Stimulated activated naive CD4-positive, alpha-beta T cell treated with Interleukin-2 at 50 U/mL for 16 hours (primary cell): ENCODE measurements at places on chromosomes 7 and 10.

GRCh38 chr7:139511315-139511714 lies 12.2 kb upstream of the CLEC2L start:
- no peak for DNase-seq

DNA sequence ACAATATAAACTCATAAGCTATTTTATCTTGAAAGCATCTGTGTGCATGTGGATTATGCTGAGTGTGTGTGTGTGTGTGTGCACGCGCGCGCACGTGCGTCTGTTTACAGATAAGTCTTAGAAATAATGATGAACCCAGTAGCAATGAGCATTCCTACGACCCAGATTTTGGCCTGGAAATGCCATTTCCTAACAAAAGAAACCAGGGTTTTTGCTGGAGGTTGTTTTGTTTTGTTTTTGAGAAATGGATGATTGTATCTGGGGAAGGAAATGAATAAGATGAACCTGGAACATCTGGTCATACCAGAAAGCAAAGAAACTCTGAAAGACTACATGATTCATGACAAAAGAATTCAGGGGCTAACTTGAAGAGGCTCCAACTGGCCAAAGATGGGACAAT lies 22.1 kb upstream of the LMOD2 start:
- DNase-seq, result no peak

GRCh38 chr10:30980951-30981616 lies 50.6 kb downstream of the ZNF438 start:
- DNase-seq, result no peak

DNA sequence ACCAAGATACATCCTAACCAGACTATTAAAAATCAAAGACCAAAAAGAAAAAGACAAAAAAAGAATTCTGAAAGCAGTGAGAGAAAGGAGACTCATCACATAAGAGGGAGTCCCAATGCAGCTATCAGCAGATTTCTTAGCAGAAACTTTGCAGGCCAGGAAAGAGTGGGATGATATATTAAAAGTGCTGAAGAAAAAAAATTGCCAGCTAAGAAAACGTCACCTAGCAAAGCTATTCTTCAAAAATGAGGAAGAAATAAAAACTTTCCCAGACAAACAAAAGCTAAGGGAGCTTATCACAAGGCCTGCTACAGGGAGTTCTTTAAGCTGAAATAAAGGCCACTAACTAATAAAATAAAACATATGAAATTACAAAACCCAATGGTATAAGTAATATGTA lies 40.5 kb upstream of the CDK6 start:
- no peak for DNase-seq

DNA sequence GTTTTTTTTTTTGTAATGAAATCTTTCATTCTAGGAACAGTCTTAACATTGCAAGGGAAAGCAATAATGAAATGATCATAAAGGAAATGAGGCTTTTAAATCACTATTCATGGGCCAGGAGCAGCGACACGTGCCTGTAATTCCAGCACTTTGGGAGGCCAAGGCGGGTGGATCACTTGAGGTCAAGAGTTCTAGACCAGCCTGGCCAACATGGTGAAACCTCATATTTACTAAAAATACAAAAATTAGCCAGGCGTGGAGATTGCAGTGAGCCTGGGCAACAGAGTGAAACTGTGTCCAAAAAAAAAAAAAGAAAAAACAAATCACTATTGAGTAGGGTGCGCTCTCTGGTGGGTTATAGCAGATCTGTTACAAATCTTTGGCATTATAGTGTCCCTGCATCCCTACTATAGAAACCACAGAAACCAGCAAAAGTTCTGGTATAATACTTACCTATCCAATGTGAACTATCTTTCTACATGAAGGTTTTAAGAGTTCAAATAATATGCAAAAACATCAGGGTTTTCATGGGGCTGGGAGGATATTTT lies 72.1 kb downstream of the GLI3 start:
- DNase-seq, result no peak

DNA sequence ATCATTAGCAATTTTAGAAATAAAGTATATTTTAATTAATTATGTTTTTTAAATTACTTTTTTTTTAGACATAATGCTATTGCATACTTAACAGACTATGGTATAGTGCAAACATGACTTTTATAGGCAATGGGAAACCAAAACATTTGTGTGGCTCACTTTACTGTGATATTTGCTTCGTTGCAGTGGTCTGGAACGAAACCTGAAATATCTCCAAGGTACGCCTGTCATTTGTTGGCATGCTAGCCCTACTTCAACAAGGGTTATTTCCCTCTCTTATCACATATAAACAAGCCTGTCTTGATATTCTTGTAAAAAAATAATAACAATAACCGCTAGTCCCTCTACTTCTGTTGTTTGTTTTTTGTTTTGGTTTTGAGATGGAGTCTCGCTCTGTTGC lies 74.2 kb downstream of the TYW1B start:
- no peak for DNase-seq

GRCh38 chr10:1367938-1368841 lies 312.0 kb downstream of the WDR37 start:
- no peak for DNase-seq

DNA sequence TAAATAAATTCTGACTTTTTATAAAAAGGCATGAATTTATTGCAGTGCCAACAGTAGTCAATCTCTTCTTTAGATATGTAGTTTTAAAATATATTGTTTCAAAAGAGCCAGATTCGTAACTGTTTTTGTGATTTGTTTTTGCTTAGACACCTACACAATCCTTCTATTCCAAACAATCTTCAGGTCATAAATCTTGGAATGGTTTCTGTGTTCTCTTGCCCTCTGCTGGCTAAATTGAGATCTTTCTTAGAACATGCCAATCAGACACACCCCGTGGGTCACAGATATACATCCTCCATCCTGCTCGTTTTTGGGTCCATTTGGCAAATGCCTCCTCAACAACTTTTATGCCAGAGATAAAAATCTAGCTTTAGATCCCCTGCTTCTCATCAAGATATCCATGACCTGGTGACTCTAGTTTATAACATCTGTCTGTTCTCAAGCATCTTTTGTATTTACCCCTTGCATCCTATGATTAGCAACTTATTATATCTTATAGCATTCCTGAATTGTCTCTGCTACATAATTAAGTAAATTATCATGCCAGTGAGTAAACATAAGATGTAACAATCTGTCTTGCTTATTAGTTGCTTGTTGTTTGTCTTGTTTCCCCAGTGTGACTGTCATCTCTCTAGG lies 35.3 kb upstream of the IFRD1 start:
- no peak for DNase-seq

DNA sequence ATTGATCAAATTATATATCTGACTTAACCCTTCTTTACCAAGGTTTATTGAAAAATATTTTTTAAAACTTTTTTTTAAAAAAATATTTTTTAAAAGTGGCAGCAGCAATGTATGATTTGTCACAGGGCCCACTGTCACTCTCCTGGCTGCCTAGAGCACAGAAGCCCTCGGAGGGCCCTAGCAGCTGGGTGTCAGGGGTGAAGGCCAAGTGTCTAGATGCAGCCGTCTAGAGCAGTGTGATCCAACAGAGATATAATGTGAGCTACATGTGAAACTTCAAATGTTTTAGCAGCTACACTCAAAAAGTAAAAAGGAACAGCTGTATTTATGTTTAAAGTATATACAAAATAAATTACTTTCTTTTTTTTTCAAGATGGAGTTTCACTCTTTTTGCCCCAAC lies 112.7 kb downstream of the ARHGAP22 start:
- no peak for DNase-seq

DNA sequence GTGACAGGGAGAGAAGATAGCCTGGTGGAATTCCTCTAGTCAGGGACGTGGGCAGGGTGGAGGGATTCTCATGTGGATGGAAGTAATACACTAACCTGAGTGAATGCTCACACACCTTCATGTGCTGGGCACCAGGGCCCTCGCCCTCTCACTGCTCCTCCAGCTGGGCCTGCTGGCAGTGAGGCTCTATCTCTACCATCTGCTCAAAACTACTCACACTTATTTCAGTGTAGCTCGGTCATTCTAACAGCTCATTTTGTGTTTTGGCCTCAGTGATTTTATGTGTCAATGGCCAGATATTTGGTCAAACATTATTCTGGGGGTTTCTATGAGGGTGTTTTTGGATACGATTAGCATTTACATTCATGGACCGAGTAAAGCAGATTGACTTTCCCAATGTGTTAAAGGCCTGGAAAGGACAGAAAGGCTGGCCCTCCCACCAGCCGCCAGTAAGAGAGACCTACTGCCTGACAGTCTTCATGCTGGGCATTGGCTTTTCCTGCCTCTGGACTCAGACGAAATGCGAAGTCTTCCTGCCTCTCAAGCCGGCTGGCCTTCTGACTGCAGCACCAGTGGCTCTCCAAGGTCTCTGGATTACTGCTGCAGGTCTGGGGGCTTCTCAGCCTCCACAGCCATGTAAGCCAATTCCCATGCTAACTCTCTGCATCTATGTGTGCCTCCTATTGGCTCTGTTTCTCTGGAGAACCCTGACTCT lies 335.4 kb downstream of the CXCL12 start:
- no peak for DNase-seq

- DNase-seq, result no peak
Measured at GRCh38 chr10:119225083-119225658, 17.8 kb downstream of the GRK5 start.

DNA sequence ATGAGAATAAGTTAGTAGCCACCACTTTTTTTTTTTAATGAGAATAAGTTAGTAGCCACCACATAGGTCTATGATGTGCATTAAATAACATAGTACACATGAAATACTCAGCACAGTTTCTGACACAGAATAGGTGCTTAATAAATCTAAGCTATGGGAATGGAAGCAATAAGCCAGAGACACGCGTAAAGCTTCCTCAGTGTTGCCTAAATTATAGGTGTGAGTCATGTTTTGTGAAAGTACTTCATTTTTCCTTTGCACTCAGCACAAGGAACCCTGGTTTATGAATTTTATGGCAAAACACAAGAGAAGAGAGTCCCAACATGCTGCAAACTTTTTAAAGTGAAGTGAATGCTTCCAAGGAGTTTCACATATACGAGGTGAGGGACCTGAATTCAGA lies 267.4 kb downstream of the RNLS start:
- no peak for DNase-seq

- DNase-seq, result no peak
Measured at GRCh38 chr7:115558161-115558560, 472.4 kb downstream of the TFEC start.

DNA sequence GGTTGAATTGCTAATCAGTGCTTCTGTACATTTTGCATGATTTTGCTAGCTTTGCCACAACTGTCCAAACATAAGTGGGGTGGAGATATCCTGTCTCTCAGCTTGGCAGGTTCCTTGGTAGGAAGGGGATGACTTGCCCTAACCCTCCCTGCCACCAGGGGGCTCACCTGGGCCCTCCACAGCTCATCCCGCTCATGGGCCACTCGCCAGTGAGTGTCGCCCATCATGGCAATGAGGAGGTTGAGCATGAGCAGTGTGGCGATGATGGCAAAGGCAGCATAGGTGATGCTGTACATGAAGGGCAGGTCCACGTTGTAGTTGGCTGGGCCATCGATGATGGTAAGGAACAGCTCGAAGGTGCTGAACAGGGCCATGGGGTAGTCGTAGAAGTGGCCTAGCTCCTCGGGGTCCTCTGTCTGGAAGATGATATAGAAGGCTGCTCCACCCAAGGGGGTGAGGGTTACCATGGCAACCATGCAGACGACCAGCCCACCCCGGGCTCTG lies 12.2 kb downstream of the TRPV6 start:
- DNase-seq, result no peak

GRCh38 chr7:95646350-95646749 lies 50.0 kb upstream of the PDK4 start:
- no peak for DNase-seq

DNA sequence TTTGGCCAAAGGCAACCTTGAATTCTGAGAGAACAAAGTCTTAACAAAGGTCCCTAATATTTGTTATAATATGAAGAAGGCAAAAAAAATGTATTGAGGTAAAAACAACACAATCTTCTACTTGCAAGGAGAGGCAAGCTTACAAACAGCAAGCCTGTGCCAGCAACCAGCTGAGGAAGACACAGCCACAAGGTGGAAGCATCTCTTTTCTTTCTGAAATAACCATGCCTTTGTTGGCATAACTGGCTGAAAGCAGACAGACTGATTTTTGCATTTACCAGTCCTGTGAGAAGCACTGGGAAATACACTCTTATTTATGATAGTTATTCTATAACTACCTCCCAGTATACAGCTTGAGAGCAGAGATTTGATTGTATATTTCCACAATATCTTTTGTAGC lies 292.0 kb downstream of the PHTF2 start:
- DNase-seq, result no peak

GRCh38 chr7:92835851-92836488 lies 403 bp downstream of the CDK6 start:
- DNase-seq, result peak; percentile 54

GRCh38 chr7:106781828-106782544 lies 83.1 kb upstream of the PIK3CG start:
- DNase-seq, result no peak

DNA sequence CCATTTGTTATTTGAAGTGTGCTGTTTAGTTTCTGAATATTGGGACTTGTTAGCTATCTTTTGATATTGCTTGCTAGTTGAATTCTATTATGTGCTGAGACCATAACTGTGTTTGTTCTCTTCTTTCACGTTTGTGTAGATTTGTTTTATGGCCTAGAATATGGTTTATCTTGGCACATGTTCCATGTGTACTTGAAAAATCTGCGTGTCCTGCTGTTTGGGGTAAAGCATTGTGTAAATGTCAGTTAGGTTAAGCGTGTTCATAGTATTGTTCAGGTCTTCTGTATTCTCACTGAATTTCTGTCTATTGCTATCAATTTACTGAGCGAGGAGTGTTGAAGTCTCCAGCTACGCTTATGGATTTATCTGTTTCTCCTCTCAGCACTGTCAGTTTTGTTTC lies 19.4 kb downstream of the MMP21 start:
- no peak for DNase-seq

GRCh38 chr7:36653008-36653662 lies 71.2 kb downstream of the AOAH start:
- no peak for DNase-seq

GRCh38 chr7:33250421-33250871 lies 121.1 kb downstream of the BBS9 start:
- DNase-seq, result no peak

GRCh38 chr7:71354716-71355115 lies 222.8 kb downstream of the GALNT17 start:
- DNase-seq, result no peak

GRCh38 chr10:111128331-111129180 lies 51.7 kb downstream of the ADRA2A start:
- DNase-seq, result no peak

DNA sequence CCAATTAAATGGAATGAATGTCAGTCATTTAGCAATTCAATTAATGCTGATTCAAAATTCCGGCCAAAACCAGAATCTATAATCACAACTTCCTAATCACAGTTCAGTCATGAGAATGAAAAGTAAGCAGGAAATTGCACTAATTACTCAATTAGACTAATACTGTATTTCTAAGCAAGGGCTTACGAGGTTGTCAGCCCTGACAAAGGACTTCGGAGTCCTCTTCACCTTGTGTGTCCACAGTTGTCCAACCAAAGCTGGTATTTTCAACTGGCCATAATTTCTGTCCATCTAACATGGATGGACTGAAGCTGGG lies 17.4 kb downstream of the CPA1 start:
- DNase-seq, result no peak

GRCh38 chr7:116354171-116354545 lies 143.8 kb downstream of the TES start:
- no peak for DNase-seq
